ENCODE measurements at places on chromosomes 3 and 15. TPM values are rescaled to one million over a fixed set of nuclear protein-coding genes. Genes with fewer than 3 reads are reported as not detected.

The TMCO5A gene
- not detected for total RNA-seq

The IL20RB gene
- 3.6 TPM for total RNA-seq

- DNase-seq = no peak
- H3K27me3 ChIP-seq = no peaks in the 10 kb centered on the region
- H3K4me3 ChIP-seq = no peak overlapping the region
- H3K36me3 ChIP-seq = no peaks in the 10 kb centered on the region
These were observed 68.1 kb upstream of the LPP start for GRCh38 chr3:188085584-188086560.

DNA sequence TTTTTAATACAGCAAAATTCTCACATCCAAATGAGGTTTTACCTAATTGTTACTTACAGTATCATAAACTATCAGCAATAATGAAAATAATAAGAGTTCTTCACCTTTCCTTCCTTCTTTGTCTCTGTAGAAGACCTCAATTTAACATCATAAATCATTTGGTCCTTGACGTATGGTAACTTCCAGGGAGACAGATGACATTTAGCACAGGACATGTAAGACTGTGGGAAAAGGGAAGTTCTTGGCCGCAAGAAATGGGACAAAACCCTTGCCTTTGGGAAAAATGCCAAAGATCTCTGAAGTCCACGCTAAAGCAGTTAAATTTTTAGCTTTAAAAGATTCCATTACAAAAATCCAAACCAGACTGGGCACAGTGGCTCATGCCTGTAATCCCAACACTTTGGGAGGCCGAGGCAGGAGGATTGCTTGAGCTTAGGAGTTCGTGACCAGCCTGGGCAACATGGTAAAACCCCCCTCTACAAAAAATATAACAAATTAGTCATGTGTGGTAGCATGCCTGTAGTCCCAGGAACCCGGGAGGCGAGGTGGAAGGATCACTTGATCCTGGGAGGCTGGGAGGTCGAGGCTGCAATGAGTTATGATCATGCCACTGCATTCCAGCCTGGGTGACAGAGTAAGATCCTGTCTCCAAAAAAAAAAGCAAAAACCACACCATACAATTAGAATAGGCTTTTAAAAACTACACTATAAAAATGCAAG lies 8.8 kb downstream of the PTPN9 start:
- no peaks in the 10 kb centered on the region for H3K27me3 ChIP-seq
- no peaks in the 10 kb centered on the region for H3K36me3 ChIP-seq
- peak; percentile 5 for DNase-seq
- H3K4me1 ChIP-seq = peaks cover 2% of the 10 kb centered on the region

DNA sequence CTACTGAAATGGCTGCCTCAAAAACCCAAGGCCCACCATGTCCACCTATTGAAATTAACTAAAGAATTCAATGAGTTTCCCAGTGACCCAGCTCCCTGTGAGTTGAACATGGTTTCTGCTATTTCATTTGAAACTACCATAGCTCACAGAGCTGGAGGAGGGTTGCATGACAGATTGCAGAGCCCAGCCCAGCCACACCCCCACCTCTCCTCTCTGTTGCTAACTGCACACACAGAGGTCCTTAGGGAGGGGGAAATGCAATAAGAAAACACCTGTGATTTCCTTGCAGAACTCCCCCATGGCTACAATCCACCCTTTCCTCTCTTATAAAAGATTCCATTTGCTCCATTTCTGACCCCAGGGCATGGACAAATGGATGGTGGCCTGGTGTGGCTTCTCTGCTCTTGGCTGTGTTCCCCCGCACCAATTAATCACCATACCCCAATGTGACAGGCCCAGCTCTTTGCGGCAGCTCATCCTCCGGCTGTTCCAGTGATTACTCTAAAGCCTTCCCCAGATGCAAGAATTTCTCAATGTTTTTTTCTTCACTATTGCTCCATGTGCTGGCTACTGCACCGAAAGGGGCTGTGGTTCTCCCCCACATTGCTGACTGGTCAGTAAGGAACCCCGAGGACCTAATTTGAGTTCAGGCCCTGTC lies 208.4 kb upstream of the KBTBD8 start:
- H3K27me3 ChIP-seq = no peaks in the 10 kb centered on the region
- no peak overlapping the region for H3K4me3 ChIP-seq
- no peak for DNase-seq
- H3K27ac ChIP-seq = no peak overlapping the region
- H3K36me3 ChIP-seq = no peaks in the 10 kb centered on the region
- H3K4me1 ChIP-seq = no peaks in the 10 kb centered on the region

DNA sequence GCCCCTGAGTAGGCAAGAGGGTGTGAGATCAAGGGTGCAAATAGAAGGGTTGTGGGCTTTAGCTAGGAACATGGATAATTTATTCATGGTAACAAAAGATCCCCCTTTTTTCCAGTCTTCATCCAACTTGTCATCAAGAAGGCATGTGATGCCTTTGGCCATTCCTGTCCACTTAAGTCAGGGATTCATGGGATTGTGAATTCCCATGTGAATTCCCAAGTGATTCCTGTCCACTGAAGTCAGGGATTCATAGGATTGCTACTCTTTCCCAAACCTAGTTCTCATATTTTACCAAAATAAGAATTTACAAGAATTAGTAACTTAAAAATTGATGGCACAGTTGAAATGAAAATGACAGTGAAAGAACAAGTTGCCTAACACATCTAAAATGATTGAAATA lies 40.8 kb downstream of the HMG20A start:
- no peak overlapping the region for H3K27ac ChIP-seq
- peaks cover 3% of the 10 kb centered on the region for H3K36me3 ChIP-seq
- no peak for DNase-seq
- no peaks in the 10 kb centered on the region for H3K4me1 ChIP-seq

GRCh38 chr15:53457479-53457878 lies 302.0 kb downstream of the WDR72 start:
- H3K27ac ChIP-seq = no peak overlapping the region
- DNase-seq = no peak
- H3K36me3 ChIP-seq = no peaks in the 10 kb centered on the region
- H3K27me3 ChIP-seq = peaks cover 2% of the 10 kb centered on the region

- no peak overlapping the region for H3K27ac ChIP-seq
- no peaks in the 10 kb centered on the region for H3K27me3 ChIP-seq
- no peak overlapping the region for H3K4me3 ChIP-seq
- no peaks in the 10 kb centered on the region for H3K36me3 ChIP-seq
- no peaks in the 10 kb centered on the region for H3K4me1 ChIP-seq
These were observed 9.1 kb downstream of the ZDHHC3 start for GRCh38 chr3:44966795-44967278.

GRCh38 chr3:18223571-18223970 lies 201.6 kb downstream of the SATB1 start:
- no peak for DNase-seq
- no peak overlapping the region for H3K27ac ChIP-seq
- no peaks in the 10 kb centered on the region for H3K27me3 ChIP-seq
- H3K4me3 ChIP-seq = no peak overlapping the region

DNA sequence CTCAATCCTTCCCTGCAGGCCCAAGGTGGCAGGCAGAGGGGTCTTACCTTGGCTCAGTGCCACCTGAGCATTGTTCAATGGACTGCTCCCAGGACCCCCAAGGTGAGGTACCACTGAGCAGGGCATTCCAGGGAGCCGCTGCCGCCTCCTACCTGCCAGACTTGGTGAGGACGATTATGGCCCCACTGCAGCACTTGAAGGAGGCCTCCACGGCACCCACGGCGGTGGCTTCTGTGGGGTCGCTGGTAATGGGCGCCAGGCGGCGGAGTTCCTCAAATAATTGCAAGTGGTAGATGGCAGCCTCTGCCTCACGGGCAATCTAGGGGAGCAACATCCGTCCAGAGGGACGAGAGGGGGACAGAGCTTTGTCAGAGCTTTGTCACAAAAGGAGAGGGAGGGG lies 4.7 kb upstream of the GRAMD2A start:
- H3K27me3 ChIP-seq = no peaks in the 10 kb centered on the region
- no peak overlapping the region for H3K27ac ChIP-seq
- no peak for DNase-seq
- no peak overlapping the region for H3K4me3 ChIP-seq
- no peaks in the 10 kb centered on the region for H3K4me1 ChIP-seq

- no peak overlapping the region for H3K4me3 ChIP-seq
- H3K36me3 ChIP-seq = no peaks in the 10 kb centered on the region
- peak; percentile 44 for DNase-seq
- no peaks in the 10 kb centered on the region for H3K4me1 ChIP-seq
These were observed 817.0 kb downstream of the TUSC7 start for GRCh38 chr3:117526470-117527079.

Data from aorta (tissue), 5 donors.